AG09319 (cell line): ENCODE measurements at places on chromosomes 7 and 10.

DNA sequence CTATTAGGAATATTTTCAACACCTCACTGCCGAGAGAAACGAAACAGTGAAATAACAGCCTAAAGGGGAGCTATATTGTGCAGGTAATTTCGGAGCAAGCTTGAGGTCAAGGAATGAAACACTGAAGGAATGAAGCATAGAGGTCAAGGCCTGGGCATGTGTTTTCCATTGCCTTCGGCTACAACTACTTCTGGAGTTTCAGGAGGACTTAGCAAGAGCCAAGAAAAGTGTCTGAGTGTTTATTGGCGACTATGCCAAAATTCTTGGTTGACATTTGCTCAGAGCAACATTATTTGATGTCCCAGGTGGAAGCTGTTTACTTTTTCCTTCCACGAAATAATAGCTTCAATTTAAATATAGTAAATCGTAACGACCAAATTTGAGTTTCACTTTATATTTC is 89.6 kb upstream of the IFRD1 start:
- no peak for DNase-seq

- no peak for DNase-seq
These were observed 86.9 kb downstream of the EXOC4 start for GRCh38 chr7:133339772-133340171.

DNA sequence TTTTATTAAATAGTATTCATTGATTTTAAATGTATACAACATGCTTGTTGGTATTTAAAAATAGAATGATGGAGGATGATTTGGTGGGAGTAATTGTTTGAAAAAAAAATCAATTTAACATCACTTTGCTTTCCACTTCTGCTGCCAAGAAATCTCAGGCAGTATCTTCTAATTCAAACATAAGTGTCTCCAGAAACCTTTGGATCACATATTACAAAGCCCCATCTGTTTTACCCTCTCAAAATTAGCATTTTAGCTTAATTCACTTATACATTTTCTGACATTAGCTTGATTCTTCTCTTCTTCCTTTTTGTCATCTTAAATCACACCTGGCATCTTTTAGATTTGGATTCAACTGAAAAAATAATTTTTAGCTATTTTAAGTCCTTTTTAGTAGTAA is 72.9 kb upstream of the KMT2C start:
- DNase-seq, result no peak

DNA sequence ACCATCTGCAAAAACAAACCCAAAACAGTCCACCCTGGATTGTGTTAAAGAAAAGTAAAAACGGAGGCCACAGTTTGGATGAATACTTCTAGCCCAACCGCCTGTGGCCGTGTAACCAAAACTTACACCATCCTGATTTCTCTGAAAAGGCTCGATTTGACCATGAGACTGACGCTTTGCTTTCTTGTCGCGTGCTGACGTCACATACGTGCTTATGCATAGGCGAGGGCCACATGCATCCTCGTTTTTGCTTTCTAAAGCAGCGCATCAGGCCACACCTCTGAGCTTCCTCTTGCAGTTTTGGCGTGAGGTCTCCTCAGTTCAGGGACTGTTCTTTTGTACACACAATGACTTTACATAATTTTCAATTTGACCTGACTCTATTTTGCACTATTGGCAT is 526.6 kb downstream of the GLRX3 start:
- no peak for DNase-seq

GRCh38 chr10:102119417-102120141 is 589 bp downstream of the LDB1 start:
- DNase-seq, result peak; percentile 67

DNA sequence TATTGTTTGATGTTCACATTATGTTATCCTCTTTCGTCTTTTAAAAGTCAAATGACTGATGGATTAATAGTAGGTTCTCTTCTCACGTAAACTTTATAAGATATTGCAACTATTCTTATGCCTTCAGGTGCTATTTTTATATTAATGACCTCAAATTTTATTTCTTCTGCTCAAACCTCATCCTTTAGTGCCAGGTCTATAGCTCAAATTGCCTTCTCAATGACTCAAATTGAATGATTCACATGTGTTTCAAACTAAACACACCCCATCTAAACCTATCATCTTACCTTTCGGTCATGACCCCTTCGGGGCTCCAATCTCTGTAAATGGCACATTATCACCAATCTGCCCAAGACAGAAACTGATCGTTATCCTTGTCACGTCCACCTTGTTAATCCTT is 22.0 kb upstream of the LIPF start:
- DNase-seq, result no peak

DNA sequence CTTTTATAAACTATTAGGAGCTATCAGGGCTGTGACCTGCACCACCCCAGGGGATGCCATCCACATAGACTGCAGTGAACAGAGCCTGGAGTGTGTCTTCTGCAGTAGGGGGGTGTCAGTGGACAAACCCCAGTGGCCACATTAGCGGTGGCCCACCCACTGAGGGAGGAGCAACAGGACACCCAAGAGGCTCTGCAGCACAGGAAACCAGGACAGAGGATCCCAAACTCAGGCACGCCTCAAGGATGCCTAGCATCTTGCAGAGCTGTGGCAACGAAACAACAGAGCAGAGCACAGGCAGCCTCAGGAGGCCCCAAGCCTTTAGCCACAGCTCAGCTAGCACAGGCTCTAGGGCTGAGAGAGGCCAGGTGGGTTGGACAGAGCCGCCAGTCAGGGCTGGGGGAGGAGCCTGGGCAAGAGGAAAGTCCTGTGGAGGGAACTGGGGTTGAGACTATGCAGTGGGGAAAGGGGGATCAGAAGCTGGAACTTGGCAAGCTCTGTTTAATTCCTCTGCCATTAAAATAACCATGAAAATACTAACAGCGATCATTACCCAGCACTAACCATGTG is 53.8 kb downstream of the GRID1 start:
- no peak for DNase-seq

DNA sequence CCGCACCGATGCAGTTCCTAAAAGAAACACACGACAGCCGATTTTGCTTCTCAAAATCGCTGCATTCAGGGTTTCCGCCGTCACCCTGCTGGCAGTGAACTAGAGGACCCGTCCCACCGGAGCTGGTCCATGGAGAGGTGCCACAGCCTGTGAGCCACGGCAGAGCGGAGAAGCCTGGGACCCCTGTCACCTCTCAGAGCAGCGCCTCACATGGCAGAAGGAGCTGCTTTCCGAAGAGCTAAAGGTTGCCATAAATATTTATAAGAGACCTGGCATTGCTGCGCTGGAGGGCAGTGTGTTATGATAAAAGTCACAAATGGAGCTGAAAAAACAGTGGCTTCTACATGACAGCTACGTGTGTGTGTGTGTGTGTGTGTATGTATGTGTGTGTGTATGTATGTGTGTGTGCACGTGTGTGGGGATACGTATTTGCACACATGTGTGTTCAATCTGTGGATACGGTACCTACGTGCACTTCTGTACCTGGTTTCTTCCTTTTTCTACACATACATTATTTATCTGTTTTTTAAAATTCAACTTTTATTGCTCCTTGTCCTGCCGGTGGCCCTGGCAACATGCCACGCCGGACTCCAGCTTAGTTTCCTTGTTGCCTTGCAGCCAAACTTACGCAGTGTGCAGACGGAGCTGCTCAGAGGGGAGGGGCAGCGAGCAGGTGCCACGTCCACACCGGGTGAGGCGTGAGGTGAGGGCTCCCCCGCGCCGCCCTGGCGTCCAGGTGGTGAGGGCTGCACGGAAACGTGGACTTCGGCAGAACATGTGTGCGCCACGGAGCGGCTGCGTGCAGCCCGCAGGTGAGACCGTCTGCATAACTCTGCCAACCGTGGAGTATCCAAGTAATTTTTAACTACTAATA is 115.2 kb upstream of the PITRM1 start:
- no peak for DNase-seq

DNA sequence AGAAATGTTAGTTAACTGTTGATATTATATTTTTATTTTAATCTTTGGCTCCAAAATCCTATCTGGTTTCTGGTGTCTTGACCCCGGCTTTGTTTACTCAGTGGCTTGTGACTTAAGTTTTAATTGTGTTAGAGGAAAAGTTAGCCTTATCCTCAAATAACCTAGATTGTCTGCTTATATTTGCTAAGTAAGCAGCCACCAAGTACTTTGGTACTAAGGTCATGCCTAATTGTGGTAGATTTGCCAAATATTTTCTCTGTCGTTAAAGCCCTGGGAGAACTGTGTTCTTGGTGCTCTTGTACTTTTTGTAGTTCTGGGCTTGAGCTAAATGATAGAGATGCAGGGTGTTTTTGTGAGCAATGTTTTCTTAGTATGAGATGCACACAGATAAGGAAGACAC is 34.8 kb downstream of the GPR158 start:
- no peak for DNase-seq

- DNase-seq, result peak; percentile 11
These were observed at the start of gene PAXIP1 for GRCh38 chr7:155003092-155003375. Gene PAXIP1 (minus strand): TSS chr7:155003124. CDS start chr7:155002929, 195 bp downstream.

- no peak for DNase-seq
These were observed 38.7 kb upstream of the BICC1 start for GRCh38 chr10:58473976-58474375.

DNA sequence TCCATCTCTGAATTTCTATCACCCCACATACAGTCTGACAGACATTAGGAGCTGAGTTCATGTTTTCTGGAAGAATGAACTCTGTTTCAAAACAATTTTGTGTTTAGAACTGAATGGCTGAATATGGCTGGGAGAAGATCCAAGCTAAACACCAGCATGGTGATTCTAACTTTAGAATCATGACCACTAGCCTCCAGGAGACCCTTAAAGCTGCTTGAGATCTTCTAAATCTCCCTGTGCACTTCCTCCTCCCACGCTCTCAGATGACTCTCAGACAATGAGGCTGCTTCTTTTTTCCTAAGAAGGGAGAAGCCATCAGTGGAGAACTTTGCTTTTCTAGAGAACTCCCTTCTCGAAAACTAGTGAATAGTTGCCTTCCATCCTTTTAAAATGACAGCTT is 711.2 kb downstream of the GRID1 start:
- DNase-seq, result no peak

- DNase-seq, result no peak
These were observed 27.3 kb upstream of the CADPS2 start for GRCh38 chr7:122913608-122914007.

GRCh38 chr7:16646472-16647072 is 591 bp downstream of the BZW2 start:
- no peak for DNase-seq

- no peak for DNase-seq
These were observed 23.3 kb upstream of the PARD3 start for GRCh38 chr10:34838366-34838900.

DNA sequence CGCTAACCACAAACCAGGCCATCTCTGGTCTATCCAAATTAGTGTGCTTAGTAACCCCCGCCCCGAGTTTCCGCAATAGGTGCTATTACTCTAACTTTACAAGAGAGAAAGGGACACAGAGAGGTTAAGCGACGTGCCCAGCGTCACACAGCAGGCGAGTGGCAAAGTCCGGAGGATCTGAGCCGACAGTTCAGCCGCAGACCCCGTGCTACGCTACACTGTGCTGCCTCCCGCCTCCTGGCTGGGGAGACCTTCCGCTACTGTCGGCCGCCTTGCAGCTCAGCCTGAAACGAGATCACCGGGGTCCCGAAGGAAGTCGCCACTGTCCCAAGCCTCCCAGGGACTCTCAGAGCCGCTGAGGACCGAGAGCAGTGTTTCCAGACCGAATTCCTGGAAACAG is 799 bp downstream of the INTS1 start:
- DNase-seq, result no peak

DNA sequence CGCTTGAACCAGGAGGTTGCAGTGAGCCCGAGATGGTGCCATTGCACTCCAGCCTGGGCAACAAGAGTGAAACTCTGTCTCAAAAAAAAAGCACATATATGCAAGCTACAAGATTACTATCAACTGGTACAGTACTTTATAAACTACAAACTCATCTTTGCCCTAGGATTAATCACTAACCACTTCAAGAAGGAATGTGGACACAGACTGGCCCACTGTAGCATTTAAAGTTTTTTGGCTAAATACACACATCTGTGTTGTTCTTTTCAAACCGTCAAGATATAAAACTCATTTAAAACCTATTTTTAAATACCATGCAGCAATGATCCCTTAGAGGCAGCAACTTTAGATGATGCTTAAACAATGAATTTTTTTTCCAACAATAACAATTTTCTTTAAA is 205.4 kb downstream of the IMMP2L start:
- no peak for DNase-seq

GRCh38 chr7:87000344-87000743 is 59.1 kb downstream of the ELAPOR2 start:
- DNase-seq, result no peak

DNA sequence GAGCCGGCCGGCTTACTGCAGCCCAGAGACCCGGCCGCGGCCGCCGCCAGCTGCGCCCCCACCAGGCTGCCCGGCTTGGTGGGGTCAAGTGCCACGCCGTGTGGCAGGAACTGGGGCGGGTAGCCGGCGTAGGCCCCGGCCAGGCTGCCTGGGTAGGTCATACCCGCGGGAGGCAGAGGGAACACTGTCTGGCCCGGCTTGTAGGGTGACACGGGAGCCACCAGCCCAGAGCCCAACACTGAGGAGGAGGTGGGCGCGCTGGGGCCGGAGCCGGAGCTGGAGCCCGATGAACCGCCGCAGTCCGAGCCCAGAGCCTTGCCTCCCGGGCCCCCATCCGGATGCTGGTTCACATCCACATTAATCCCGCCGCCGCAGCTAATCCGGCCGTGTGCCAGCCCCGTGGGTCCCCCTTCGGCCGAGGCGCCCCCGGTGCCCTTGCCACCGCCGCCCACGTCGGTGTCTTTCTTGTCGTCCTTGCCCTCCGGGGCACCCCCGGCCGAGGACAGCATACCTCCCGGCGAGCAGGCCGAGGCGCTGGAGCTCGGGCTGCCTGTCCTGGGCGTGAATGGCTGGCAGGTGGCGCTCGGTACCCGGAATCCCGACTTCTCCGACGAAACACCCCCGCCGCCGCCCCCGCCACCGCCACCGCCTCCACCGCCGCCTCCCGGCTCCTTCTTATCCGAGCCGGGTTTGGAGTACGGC is 2.0 kb downstream of the ZNF503 start:
- no peak for DNase-seq

DNA sequence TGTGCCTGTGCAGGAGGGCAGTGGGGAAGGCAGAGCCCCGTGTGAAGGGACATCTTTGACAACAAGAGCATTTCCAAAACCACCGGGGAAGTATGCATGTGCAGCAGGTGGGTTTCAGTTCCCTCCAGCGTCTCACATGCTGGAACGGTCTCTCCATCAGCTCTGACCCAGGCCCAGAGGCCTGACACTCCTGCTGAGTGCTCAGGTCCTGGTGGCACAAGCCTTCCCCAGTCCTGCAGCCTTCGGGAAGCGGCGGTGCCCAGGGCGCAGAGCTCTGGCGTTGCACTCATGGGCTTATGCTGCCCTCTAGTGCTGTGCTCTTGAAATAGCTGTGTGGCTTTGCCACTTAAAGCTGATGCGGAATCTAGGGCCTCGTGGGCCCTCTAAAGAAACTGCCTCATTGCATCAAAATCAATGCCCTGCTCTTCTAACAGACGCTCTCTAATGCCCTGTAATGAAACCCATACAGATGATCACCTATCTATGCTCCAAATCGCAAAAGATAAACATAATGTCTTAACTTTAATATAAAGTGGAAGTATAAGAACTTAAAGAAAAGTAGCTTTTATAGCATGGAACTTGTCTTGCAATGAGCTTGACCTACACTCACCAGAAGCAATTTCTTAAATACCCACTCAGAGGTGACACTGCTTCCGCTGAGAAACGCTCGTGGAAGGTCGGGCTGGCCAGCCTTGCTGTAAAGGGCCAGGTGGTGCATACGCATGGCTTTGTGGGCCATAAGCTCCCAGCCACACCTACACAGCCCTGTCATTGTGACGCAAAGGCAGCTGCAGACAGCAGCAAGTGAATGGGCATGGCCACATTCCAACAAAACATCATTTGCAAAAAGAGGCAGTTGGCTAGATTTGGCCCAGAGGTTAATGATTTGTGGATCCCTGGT is 38.6 kb downstream of the CLRN3 start:
- DNase-seq, result peak; percentile 15
